ENCODE measurements at places on chromosomes 13 and 19.

- no peak for DNase-seq
Measured at GRCh38 chr19:18428173-18428786, 9.1 kb downstream of the SSBP4 start.

GRCh38 chr13:103788061-103788652, 721.9 kb upstream of the SLC10A2 start:
- DNase-seq, result no peak

- DNase-seq, result no peak
Measured at GRCh38 chr13:22703601-22704209, 477.1 kb upstream of the SGCG start.

GRCh38 chr13:111179908-111180760, 65.0 kb downstream of the ARHGEF7 start:
- DNase-seq, result no peak

GRCh38 chr13:78576261-78576660, 27.1 kb downstream of the POU4F1 start:
- no peak for DNase-seq

DNA sequence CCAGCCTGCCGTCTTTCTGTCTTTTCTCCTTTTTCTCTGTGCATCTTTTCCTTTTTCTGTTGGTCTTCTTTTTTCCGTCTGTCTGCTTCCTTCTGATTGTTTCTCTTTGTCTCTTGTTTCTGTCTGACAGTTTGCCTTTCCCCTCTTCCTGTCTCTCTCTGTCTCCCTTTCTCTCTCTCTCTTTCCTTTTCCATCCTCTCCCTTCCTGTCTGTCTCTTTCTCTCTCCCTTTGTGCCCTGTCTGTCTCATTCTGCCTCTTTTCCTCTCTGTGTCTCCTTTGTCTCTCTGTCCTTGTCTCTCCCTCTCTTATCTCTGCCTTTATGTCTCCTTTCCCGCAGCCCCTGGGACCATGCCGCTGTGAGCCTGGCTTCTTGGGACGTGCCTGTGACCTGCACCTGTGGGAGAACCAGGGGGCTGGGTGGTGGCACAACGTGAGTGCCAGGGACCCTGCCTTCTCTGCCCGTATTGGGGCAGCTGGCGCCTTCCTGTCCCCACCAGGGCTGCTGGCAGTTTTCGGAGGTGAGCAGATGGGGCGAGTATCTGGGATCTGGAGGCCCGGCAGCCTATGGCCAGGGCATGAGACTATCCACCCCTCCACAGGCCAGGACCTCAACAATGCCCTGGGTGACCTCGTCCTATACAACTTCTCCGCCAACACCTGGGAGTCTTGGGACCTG, 9.4 kb downstream of the MEGF8 start:
- DNase-seq, result no peak

- DNase-seq, result no peak
Measured at GRCh38 chr19:29781386-29782259, 30.2 kb upstream of the CCNE1 start.

DNA sequence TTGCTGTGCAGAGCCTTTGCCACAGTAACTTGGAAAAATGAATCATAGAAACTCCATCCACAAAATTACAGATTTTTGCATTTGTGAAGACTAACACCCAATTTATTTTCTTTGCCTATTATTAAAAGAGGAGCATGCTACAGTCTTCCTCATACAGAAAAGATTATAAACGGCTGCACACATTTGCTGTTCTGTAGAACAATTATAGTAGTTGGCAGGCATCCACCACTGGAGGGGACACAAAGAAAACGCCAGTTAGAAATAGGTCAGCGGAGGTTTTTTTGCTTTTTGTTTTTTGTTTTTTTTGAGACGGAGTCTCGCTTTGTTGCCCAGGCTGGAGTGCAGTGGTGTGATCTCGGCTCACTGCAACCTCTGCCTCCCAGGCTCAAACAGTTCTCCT, 51.6 kb downstream of the SACS start:
- no peak for DNase-seq

DNA sequence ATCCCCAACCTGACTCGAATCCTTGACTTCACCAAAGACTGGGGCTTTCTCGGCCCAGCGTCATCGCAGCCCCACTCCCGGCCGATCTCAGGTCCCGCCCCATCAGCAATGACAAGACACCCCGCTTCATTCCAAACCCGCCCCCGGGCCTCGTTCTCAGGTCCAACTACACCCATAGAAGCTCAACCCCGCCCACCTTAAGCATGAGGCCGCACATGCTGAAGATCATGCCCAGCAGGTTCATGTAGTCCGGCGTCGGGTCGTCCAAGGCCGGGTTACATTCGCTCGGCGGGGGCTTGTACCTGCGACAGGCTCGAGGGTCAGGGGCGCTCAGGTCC, 2.3 kb downstream of the WDR83 start:
- DNase-seq, result peak; percentile 73

DNA sequence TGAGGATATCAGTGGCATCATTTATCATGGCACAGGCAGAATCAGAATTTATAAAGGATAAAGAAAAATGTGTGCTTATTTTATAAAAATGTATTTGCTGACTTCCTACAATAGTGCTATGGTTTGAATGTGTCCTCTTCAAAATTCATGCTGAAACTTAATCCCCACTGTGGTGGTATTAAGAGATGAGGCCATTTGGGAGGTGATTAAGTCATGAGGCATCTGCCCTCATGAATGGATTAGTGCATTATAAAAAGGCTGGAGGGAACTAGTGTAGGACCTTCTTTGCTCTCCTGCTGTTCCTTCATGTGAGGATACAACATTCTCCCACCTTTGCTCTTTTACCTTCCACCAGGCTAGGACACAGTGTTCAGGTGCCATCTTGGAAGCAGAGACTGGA, 212.8 kb downstream of the RFC3 start:
- no peak for DNase-seq

GRCh38 chr13:52399708-52400107, 6.3 kb downstream of the THSD1 start:
- no peak for DNase-seq

DNA sequence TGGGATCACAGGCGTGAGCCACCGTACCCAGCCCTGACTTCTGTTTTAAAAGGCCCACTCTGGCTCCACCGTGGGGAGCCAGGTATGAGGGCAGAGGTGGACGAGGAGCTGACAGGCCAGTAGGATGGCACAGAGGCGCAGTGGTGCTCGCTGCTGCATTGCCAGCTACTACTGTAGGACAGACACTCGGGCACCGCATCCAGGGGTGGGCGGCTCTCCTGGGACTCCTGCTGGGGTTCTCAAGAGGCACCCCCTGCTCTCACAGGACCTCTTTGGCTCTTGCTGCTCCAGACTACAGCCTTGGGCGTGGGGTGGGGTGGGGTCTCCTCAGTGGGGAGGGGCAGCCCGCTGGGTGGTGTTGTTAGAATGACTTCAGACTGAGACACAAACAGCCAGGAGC, 53.4 kb downstream of the LATS2 start:
- DNase-seq, result no peak

GRCh38 chr19:50331994-50332243, 2.7 kb upstream of the KCNC3 start:
- no peak for DNase-seq

GRCh38 chr13:50094615-50095293, 79.5 kb downstream of the KCNRG start:
- no peak for DNase-seq

DNA sequence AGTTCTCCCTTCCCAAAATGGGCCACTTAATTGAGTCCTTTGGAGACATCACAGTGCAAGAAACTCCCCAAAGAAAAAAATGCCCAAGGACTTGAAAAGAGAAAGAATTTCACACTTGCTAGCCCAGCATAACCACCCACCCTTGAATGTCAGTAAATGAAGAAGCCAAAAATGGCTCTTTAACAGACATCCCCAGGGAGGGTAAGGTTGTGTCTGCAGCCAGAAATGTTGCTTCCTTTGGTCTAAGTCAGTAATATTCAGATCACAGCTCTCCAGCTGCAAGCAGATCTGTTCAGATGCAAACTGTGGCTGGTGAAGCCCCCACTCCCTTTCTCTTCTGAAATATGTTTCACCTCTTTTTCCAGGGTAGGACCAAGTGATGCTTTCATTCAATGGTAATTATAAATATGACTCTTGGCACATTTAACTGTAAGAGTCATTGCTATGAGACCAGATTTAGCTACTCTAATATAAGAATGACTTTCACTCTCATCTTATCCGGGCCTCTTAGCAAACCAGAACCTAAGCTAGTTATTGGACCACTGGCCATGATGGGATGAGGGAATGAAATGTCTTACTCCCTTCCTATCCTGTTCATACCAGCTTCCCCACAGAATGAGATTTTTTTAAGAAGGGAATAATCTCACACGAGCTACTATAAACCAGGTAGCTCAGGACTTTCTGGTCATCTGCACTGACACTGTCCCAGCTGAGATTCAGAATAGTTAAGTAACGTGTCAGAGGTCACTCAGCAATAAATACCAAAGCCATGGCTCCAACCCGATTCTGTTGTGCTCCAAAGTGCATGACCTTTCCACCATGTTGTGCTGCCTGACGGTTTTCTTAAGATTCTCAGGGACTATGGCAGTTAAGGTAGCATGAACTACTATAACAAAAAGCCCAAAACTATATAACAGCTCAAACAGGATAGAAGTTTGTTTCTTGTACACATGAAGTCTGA, 234.1 kb downstream of the FOXO1 start:
- DNase-seq, result no peak

DNA sequence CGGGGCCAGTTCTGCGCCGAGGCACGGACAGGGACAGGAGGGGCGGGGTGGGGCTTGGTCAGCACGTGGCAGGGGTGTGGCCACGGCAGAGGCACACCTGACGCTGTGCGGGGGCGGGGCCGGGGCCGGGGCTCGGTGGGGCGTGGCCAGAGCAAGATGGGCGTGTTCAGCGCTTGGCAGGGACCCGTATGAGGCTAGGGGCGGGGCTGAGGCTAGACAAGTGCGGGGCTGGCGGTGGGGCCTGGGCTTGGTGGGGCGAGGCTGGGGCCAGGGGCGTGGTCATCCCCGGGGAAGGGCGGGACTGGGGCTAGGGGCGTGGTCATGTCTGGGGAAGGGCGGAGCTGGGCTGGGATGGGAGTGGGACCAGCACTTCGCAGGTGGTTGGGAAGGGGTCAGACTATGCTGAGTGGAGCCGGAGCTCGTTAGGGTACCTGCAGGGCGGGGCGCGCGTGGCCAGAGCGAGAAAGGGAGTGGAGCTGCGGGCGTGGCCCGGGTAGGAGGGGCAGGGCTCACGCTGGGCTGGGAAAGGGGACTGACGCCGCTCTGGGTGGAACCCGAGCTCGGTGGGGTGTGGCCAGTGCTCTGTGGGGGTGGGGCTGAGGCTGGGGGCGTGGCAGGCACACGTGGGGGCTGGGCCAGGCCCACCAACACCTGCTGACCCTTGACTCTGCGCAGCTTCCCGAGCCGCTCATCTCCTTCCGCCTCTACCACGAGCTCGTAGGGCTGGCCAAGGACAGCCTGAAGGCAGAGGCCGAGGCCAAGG, 12.8 kb downstream of the POLR2E start:
- peak; percentile 70 for DNase-seq

DNA sequence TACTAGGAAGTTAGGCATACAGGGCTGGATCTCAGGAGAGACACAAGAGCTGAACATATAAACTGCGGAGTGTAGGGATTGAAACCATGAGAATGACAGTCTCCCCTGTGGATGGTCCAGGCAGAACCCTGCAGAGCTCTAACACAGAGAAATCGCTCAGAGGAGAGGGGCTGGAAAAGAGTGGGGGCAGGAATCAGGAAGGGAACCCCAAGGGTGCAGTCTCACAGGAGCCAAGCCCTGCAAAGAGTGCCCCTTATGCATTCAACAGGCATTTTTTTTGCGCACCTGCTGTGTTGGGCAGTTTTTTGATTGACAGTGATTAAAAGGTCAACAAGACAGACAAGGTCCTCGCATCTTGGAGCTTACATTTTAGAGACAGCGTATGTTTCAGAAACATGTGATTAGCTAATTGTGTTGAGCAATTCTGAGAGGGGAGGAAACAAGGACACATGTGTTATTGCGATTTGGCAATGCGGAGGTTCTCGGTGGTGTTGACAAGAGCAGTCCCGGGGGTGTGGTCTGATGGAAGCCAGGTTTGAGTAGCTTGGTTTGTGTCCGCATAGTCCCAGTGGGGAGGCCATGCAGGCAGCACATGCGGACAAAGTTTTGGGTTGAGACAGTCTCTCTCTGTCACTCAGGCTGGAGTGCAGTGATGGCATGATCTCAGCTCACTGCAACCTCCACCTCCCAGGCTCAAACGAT, 182.6 kb upstream of the IRS2 start:
- no peak for DNase-seq

- DNase-seq, result no peak
Measured at GRCh38 chr19:15393963-15394362, 14.4 kb upstream of the AKAP8 start.

- no peak for DNase-seq
Measured at GRCh38 chr13:108618233-108618632, 11.2 kb upstream of the MYO16 start.

DNA sequence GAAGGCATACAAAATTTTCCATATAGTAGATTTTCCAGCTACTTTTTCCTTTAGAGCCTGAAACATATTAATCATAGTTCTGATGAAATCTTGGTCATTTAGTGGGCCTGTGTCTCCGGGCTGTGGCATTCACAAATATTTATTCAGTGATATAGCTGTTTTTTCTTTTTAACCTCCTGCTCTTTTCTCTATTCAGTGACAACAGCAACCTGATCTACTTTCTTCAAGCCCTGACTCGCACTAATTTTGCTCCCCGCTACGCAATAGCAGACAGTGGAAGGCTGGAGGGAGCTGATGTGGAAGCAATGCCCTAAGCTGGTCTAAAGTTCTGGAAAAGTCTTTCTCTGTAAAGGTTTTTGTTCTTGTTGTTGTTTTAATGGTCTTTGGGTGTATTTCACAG, 289.7 kb downstream of the SLITRK6 start:
- no peak for DNase-seq

DNA sequence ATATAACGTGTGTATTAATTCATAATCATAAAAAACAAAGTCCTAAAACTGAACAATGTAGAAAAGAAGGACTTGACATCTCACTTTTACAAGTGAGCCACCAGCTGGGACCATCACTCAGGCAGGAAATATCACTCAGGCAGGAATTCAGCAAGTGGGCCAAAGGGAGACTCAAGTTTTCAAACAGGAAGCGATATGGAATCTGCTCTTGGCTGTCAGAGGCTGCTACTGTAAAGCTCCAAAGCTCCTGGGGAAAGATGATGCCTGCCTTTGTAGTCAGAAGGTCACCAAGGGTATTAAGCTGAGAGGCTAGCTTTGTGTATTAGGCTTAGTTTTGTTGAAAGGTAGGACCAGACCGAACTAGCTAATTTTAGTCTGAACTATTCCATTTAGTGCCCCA, 5.5 kb upstream of the AKAP11 start:
- DNase-seq, result no peak

- DNase-seq, result no peak
Measured at GRCh38 chr13:47241446-47241845, 344.6 kb upstream of the HTR2A start.

Data from activated CD4-positive, alpha-beta T cell treated with anti-CD3 and anti-CD28 coated beads, Interleukin-2, amount 50 U/mL, for 4 hours (primary cell).